Chondrocyte (in vitro differentiated cells): ENCODE measurements at places on chromosomes 7 and 10. TPM values are rescaled to one million over a fixed set of nuclear protein-coding genes. Genes with fewer than 3 reads are reported as not detected.

Gene SEMA3C
- 77.4 to 155 TPM (median 80.0 TPM) in 3 replicates for total RNA-seq

Gene GPNMB
- 128 to 162 TPM (median 139 TPM) in 3 replicates for total RNA-seq

Gene TRPV5
- not detected in 3 replicates for total RNA-seq

Gene SFRP4
- 0.25 to 0.75 TPM (median 0.41 TPM) in 3 replicates for total RNA-seq

Gene FAM237B
- total RNA-seq: not detected in 3 replicates

Gene NCF1
- total RNA-seq: not detected in 3 replicates

Gene EGR2
- 11.7 to 17.8 TPM (median 11.9 TPM) in 3 replicates for total RNA-seq

DNA sequence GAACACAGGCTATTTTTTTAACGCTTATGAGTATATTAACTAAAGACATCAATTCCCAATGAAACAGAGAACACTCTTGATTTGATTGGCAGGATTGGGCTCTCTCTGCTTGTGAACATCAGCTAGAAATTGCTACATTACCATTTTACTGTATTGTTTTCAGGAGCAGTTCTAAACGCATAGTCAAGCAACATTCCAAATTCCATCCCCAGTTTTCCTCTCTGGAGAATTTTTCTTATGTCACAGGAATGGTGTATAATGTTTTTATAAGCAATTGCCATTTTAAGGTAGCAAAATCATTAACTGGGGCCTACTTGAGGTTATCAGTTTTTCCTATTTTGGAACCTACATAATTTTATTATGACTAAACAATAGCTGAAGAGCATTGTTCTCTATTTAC lies 276.9 kb upstream of the LRRN3 start:
- no peak overlapping the region for H3K27ac ChIP-seq
- peaks cover 2% of the 10 kb centered on the region for H3K36me3 ChIP-seq
- no peaks in the 10 kb centered on the region for H3K4me1 ChIP-seq
- H3K4me3 ChIP-seq: no peak overlapping the region
- DNase-seq: no peak
- H3K27me3 ChIP-seq: no peaks in the 10 kb centered on the region

GRCh38 chr10:60762554-60762953 lies 15.7 kb upstream of the CDK1 start:
- H3K36me3 ChIP-seq: peaks cover 3% of the 10 kb centered on the region
- peaks cover 12% of the 10 kb centered on the region for H3K4me1 ChIP-seq
- DNase-seq: no peak
- no peak overlapping the region for H3K4me3 ChIP-seq
- H3K27me3 ChIP-seq: peaks cover 4% of the 10 kb centered on the region
- H3K27ac ChIP-seq: no peak overlapping the region

GRCh38 chr7:99742737-99743394 lies 7.9 kb upstream of the CYP3A7 start:
- H3K4me1 ChIP-seq: no peaks in the 10 kb centered on the region
- H3K27me3 ChIP-seq: peaks cover 13% of the 10 kb centered on the region
- no peak overlapping the region for H3K27ac ChIP-seq
- no peak overlapping the region for H3K4me3 ChIP-seq
- DNase-seq: no peak

DNA sequence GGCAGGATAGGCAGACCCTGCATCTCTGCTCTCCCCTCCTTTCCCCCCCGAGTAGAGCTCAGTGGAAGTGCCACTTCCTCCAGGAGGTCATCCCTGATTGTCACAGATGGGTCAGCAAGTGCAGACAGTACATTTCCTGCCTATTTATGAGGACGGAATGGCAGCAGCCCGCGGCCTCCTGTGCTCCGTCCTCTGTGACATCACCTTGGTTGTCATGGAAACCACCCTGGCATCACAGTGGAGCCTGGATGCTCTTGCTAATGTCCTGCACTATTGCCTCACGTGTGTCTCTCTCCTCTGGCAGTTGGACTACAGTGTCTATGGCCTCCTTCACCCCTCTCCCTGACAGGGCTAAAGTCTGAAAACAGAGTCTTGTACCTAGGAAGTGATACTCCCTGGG lies 148.6 kb downstream of the SH3PXD2A start:
- H3K27ac ChIP-seq: no peak overlapping the region
- peaks cover 5% of the 10 kb centered on the region for H3K4me1 ChIP-seq
- H3K27me3 ChIP-seq: peaks cover 3% of the 10 kb centered on the region

DNA sequence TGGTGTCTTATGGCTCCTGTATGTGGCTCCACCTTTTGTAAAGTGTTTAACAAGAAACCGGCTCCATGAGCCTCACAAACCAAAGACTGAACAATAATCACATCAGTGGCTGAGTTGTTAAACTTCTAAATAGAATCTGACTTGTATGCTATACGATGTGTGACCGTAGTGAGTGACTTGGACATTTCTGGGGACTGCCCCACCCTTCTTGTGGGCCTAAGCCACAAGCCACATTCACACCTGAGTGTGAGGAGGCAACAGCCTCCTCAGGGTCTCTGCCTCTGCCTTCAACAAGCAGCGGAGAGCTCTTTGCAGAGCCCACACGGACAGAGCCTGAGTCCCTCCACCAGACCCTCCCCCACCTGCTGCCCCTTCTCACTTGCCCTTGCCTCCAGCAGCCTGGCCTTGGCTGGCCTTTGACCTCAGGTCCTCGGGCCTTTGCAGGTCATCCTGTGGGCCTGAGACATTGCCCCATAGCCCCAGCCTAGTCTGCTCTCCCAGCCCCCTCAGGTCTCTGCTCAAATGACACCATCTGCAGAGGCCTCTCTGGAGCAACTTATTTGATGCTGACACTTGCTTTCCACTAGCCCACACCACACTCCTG lies 156.8 kb upstream of the TNS3 start:
- peak; percentile 79 for DNase-seq
- H3K27me3 ChIP-seq: no peaks in the 10 kb centered on the region
- no peaks in the 10 kb centered on the region for H3K36me3 ChIP-seq
- H3K4me3 ChIP-seq: no peak overlapping the region

DNA sequence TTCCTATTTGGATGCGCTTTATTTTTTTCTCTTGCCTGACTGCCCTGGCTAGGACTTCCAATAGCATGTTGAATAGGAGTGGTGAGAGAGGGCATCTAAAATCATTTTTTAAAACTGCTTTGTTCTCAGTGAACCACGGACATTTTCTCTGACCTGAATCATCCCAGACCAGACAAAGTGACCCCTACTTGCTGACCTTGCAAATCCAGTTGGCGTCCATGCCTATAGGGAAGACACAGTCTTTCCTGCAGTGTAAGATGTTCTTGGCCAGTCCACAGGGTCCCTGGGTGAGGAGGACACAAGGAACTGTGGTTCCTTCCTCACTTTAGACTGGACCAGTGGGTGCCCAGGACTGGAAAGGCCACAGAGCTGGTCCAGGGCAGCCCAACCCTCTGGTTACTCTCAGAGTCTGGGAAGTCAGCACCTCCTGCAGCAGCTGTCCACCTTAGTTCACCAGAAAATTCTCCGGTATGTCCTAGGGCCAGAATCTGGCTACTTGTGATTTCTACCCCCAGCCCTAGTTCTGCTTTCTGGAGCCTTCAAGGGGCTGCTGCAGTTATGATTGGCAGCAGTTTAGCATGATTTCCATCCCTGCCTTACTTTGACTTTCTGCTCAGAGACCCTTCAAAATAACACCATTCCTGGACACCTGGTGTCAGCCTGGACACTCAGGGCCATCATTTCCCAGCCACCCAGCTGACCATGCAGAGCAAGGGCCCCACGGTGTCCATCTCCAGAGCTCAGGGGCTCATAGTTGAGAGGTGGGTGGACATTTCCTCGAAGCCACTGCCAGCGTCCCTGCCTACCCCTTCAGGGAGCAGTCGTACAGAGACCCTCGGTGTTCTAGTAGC lies 19.3 kb downstream of the VIPR2 start:
- H3K36me3 ChIP-seq: no peaks in the 10 kb centered on the region
- H3K4me1 ChIP-seq: no peaks in the 10 kb centered on the region
- DNase-seq: no peak
- H3K27me3 ChIP-seq: peaks cover 39% of the 10 kb centered on the region

DNA sequence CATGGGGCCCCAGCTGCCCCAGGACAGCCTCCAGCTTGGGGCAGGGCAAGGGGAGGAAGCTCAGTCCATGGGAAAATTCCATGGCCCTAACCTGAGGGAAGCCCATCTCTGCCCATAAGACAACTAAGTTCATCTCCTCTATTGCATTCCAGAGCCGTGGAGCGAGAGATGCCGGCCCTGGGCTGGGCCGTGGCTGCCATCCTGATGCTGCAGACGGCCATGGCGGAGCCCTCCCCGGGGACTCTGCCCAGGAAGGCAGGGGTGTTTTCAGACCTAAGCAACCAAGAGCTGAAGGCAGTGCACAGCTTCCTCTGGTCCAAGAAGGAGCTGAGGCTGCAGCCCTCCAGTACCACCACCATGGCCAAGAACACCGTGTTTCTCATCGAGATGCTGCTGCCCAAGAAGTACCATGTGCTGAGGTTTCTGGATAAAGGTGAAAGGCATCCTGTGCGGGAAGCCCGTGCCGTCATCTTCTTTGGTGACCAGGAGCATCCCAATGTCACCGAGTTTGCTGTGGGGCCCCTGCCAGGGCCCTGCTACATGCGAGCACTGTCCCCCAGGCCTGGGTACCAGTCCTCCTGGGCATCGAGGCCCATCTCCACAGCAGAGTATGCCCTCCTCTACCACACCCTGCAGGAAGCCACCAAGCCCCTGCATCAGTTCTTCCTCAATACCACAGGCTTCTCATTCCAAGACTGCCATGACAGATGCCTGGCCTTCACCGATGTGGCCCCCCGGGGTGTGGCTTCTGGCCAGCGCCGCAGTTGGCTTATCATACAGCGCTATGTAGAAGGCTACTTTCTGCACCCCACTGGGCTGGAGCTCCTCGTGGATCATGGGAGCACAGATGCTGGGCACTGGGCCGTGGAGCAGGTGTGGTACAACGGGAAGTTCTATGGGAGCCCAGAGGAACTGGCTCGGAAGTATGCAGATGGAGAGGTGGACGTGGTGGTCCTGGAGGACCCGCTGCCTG lies 4.3 kb downstream of the AOC1 start:
- H3K4me1 ChIP-seq: no peaks in the 10 kb centered on the region
- H3K36me3 ChIP-seq: no peaks in the 10 kb centered on the region
- peaks cover 15% of the 10 kb centered on the region for H3K27me3 ChIP-seq
- no peak overlapping the region for H3K27ac ChIP-seq

DNA sequence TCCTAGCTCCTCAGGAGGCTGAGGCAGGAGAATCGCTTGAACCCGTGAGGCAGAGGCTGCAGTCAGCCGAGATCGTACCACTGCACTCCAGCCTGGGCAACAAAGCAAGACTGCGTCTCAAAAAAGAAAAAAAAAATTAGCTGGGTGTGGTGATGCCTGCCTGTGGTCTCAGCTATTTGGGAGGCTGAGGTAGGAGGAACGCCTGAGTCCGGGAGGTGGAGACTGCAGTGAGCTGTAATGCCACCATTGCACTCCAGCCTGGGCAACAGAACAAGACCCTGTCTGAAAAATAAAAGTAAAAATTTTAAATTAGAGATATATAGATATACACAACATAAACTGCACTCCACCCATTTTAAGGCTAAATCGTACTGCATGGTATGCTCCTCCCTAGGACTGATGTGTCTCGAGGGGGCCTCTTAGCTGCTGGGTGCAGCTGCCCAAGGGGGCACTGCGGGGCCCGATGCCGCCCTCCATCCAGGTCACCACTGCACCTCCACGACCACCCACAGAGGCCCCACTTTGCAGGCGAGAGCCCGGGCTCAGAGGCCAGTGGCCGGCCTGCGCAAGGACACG lies 40.9 kb upstream of the FOXK1 start:
- peak; percentile 26 for DNase-seq
- no peaks in the 10 kb centered on the region for H3K36me3 ChIP-seq
- H3K4me3 ChIP-seq: peak overlapping the region; percentile 65
- H3K27me3 ChIP-seq: no peaks in the 10 kb centered on the region
- H3K27ac ChIP-seq: no peak overlapping the region

DNA sequence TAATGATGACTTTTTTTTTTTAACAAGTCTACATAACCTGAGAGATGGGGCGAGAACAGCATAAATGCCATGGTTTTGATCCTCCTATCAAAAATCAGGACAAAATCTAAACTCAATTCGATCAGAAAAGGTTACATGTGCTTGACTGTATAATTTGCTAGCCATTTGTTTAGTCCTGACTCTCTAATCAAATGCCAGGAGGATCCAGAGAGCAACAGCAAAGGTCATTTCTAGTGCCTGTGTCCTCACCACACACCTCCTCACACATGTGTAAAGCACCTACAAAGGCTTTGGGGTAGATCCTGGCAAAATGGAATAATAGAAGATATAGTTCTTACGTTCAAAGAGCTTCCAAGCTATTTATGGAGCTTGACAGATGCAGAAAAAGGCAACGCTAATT lies 11.0 kb upstream of the FAS start:
- H3K4me3 ChIP-seq: no peak overlapping the region
- peaks cover 54% of the 10 kb centered on the region for H3K4me1 ChIP-seq
- H3K27me3 ChIP-seq: no peaks in the 10 kb centered on the region
- H3K27ac ChIP-seq: no peak overlapping the region
- H3K36me3 ChIP-seq: no peaks in the 10 kb centered on the region

DNA sequence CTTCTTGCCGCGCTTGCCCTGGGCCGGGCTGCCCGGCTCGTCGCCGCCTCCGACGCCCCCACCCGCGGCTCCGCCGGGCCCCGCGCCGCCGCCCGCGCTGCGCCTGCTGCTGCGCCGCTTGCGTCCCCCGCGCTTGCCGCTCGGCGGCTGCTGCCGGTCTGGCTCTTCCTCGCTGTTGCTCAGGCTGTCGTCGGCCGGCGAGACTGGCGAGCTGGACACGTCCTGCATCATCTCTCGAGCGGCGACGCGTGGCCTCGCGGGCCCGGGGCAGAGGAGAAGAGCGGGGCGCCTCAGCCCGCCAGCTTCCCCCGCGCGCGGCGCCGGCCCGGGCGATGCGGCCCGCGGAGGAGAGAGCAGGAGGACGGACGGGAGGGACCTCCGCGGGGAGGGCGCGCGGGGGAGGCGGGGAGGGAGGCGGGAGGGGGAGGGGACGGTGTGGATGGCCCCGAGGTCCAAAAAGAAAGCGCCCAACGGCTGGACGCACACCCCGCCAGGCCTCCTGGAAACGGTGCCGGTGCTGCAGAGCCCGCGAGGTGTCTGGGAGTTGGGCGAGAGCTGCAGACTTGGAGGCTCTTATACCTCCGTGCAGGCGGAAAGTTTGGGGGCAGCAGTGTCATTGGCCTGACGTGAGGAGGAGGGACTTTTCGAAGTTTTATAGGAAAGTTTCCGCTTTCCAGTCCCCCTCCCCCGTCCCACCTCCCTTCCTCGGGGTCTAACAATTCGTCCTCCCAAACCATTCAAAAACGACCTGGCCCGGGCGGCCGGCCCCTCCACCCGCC lies at the start of gene TWIST1:
Gene TWIST1 (minus strand): TSS at position 546 of the 779 bp plus-strand sequence. CDS start 315 bp downstream, at position 231.
- H3K4me3 ChIP-seq: peak within 1 kb of the TSS; percentile 88
- H3K36me3 ChIP-seq: no peaks in the 10 kb centered on the region
- DNase-seq: no peak
- H3K27me3 ChIP-seq: no peaks in the 10 kb centered on the region
- H3K27ac ChIP-seq: peak within 1 kb of the TSS; percentile 92
